Activated T-helper 17 cell treated with anti-CD3 and anti-CD28 coated beads, Interleukin-2, amount 50 U/mL, for 72 hours (primary cell): ENCODE measurements at places on chromosomes 3 and 15. TPM values are rescaled to one million over a fixed set of nuclear protein-coding genes. Genes with fewer than 3 reads are reported as not detected.

- ATAC-seq = peak; percentile 72
These were observed at the start of gene ALS2CL for GRCh38 chr3:46693038-46693891. TSS of gene ALS2CL (minus strand) at chr3:46693679. CDS start at chr3:46689440, 4,239 bp downstream.

Gene CCR8
- 0.87 TPM for total RNA-seq

Gene ZNF501
- 0.73 TPM for total RNA-seq

- no peak for ATAC-seq
These were observed 6.3 kb downstream of the PIGZ start for GRCh38 chr3:196962108-196962929.

DNA sequence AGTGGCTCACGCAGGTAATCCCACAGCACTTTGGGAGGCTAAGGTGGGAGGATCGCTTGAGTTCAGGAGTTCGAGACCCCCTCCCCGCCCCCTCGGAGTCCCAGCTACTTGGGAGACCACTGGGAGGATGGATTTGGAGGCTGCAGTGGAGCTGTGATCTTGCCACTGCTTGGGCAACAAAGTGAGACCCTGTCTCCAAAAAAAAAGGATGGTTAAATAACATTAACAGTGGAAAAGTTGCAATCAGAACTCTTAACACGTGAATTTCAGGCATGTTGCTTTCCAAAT is 1.4 kb upstream of the TMEM87A start:
- no peak for ATAC-seq

Gene CCR9
- total RNA-seq = 0.19 TPM

- no peak for ATAC-seq
These were observed 9.2 kb downstream of the CKMT1A start for GRCh38 chr15:43702701-43703424.

Gene RNF168
- total RNA-seq = 16.6 TPM

DNA sequence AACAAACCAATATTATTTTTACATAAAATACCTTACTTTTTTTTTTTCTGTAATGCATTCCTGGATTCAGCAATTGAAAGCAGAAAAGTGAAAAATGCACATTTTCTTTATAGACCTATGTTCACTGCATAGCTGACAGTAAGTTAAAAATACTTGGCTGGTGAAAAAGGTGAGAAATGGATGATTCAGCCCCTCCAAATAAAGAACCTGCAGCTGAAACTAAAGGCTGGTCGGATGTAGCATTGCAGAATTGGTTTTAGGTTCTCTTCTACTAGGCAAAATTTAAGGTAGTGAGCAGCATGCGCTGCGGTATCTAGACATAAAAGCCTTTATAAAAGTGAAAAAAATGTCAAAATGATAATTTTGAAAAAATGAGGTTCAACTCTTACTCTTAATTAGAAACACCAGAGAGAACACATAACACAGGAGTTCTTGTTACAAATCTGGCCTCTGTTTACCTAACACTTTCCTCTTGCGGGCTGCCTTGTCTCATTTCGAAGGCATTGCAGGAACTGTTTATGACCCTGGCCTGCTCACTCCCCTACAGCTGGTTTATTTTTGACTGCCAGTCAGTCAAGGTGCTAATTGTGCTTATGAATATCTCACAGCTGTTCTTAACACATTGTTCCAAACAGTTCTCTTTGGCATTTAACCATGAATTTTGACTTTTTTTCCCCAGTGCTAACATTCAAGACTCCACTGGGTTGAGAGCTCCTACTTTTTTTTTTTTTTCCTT is 455.4 kb upstream of the TBL1XR1 start:
- ATAC-seq = no peak

- ATAC-seq = no peak
These were observed 37.4 kb downstream of the FGF7 start for GRCh38 chr15:49460411-49460941.

Gene LRRC3B
- total RNA-seq = 0.03 TPM

Gene LRRIQ4
- 0.13 TPM for total RNA-seq

DNA sequence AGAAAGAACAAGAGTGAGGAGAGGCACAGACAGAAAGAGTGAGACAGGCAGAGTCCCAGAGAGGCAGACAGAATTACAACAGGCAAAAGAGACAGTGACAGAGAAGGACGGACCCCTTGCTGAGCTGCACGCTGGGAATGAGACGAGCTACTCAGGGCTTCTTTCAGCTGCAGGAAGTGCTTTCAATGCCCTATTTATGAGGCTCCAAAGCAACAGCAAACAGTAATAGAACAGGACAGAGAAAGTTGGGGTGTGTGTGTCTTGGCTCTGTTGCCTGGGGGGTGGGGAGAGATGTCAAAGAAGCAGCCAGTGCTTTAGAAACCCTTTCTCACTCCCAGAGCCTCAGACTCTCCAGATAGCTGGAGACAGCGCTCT is 502 bp upstream of the TIMP4 start:
- no peak for ATAC-seq

Gene ANKDD1A
- total RNA-seq = 4.3 TPM

Gene KNG1
- not detected for total RNA-seq

GRCh38 chr3:197165890-197166289 is 132.5 kb downstream of the DLG1 start:
- ATAC-seq = no peak
